ENCODE measurements at places on chromosomes 7 and 10.

GRCh38 chr7:54711900-54712595 lies 47.0 kb downstream of the SEC61G start:
- DNase-seq: no peak

DNA sequence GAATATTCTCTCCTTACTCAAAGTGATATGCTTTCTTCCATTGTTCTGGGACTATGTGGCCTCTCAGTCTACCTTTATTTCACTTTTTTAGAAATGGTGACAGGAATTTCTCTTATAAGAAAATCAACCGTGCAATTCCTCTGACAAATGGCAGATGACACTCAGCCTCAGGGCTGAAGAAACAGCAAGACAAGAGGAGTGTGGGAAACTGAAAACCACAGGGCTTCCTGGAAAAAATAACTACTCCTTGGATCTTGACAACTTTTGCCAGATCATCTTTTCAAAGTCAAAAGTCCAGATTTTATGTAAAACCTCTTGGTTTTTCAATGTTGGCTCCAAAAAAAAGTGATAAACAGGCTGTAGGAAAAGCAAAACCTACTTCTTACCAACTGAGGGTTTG lies 121.5 kb downstream of the TYW1B start:
- no peak for DNase-seq

DNA sequence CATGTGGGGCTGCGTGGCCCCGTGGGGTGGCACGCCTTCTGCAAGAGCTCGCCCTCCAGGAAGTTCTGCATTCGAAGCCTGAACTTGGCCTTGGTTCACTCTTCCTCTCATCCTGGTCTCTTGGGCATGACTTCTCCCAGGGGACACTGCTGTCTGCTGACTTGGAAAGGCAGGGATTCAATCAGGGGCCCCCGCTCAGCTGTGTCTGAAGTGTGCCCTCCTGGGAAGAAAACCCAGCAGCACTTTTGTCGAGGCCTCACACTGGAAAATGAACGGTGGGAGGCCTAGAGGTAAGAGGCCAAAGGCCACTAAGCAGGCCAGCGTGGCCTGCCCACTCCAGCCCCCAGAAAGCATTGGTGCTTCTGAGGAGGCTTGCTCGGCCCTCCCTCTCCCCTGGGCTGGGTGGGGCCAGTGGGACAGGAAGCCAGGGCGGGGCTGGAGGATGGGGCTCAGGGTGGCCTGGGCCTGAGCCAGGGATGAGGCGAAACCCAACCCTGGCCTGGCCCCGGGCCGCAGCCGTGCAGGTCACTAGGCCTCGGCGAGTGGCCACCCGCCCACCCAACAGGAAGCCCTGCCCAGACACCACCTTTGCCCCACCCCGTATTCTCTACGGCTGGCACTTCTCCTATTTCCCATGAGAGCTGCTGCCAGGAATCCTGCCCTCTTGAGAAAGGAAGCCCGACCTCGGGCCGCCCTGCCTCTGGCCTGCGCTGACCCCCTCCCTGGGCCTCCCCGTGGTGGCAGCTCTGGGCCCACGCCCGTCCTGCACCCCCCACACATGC lies 81.1 kb downstream of the ZMIZ1 start:
- DNase-seq: no peak

- no peak for DNase-seq
Observed at GRCh38 chr7:19109000-19109946, 8.2 kb downstream of the TWIST1 start.

DNA sequence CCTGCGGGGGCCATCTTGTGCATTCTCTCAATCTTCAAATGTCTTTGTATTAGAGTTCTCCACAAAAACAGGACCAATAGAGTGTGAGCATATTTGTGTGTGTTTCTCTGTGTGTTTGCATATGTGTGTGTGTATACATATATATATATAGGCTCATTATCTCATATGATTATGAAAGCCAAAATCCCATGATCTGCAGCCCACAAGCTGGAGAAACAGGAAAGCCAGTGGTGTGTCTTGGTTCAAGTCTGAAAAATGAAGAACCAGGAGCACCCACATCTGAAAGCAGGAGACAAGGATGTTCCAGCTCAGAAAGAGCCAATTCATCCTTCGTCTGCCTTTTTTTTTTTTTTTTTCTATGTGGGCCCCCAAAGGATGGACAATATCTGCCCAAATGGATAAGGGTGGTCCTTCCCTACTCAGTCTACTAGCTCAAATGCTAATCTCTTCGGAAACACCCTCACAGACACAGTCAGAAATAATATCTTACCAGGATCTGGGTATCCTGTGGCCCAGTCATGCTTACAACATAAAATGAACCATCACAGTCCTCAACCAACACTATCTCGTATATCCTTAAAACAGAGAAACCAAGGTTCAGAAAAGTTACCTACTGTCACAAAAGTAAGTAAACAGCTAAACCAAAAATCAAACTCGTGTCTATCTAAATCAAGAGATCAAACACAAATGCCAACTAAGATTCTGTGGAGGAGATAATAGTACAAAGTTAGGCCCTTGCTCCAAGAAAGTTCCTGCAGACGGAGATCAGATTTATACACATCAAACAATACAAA lies 141.9 kb downstream of the JMJD1C start:
- no peak for DNase-seq

- no peak for DNase-seq
Observed at GRCh38 chr7:15495170-15495569, 66.6 kb downstream of the AGMO start.

DNA sequence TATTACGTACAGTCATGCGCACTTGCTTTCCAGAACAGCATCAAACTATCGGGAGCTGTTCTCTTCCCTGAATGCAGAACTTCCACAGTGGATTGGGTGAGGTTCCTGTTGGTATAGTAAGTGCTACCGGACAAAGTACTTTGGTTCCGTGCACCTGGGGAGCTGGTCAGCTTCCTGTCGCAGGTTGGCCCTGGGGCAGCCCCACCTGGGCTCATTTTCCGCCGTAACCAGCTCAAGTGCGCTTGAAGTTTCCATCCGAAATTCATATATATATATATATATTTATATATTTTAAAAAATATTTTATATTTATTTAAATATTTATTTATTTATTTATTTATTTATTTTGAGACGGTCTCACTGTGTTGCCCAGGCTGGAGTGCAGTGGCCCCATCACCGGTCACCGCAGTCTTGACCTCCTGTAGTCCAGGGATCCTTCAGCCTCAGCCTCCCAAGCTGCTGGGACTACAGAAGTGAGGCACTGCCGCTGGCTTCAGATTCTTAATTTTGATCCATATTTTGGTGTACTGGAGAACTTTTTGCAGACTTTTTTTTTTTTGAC lies 6.5 kb downstream of the SCART1 start:
- DNase-seq: no peak

DNA sequence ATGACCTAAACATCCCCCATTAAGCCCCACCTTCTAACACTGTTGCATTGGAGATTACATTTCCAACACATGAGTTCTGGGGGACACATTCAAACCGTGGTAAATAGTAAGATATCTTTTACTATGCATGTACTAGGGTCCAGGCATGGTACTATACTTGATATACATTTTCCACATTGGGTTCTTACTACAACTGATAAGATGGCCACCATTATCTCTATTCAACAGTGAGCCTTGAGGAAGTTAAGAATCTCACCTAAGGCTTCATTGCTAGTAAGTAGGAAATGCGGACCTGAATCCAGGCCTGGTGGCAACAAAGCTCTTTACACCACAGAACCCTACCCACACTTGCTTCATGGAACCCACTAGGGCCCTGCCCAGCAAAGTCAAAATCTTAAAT lies 5.7 kb downstream of the PANK1 start:
- DNase-seq: no peak

DNA sequence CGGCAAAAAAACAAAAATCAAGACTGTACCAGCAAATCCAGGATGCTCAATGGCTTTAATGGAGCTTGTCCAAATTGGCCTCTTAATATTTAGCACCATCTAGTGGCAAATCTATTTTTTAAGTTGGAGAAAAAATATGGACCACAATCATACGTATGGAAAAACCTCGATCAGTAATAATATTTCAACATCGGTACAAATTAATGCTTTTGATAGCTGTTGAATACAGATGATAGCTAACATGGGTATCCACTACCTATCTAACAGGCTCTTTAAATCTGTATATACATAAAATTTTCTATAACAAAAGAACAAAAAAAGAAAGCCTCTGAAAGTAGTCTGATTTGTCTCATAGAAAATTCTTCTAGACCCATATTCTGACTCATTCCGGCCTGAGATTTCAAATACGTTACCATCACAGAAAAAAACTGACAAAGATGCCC lies 29.2 kb downstream of the COA1 start:
- no peak for DNase-seq

DNA sequence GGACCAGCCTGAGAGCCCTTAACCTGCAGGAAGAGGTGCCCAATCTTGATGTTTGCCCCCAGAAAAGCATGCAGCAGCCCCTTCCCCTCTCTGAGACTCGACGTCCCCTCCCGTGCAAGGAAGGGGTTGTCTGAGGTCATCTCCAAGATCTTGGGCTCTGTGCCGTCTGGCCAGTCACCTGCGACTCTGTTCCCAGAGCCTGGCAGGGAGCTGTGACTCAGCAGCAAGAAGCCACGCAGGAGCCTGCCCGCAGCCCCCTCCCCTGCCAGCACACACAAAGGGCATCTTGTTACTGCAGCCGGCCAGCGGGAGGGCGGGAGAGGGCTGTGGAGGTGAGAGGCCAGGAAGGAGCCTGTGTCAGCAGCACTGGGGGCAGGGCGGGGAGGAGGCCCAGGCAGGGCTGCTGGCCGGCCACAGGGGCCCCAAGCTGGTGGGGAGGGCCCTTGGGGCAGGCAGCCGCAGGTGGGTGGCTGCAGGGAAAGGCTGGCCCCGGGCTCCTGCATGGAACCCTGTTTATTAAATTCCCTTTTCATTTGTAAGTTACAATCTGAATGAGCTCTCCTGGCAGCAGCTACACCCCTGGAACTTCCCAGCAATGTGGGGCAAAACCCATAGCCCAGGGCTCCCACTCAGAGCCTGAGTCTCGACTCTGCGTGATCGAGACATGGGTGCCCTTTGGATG lies 103.7 kb upstream of the ZMIZ1 start:
- DNase-seq: no peak

DNA sequence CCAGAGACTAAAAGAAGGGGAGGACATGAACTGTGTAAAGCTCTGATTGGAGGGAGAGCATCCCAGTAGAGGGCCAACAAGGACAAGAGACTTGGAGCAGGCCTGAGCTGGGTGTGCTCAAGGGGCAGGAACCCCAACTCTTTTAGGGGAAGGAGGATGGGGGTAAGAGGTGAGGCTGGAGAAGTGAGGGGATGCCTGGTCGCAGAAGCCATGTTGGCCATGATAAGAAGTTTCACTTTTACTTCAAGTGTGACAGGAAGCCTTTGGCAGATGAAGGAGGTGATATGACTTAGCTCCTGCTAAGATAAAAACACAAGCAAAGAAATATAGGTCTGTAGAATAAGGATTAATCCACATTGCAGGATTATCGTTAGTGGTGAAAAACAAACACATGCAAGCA lies 208.3 kb downstream of the JAZF1 start:
- DNase-seq: no peak

- DNase-seq: no peak
Observed at GRCh38 chr10:70084189-70084588, 31.5 kb downstream of the MACROH2A2 start.

DNA sequence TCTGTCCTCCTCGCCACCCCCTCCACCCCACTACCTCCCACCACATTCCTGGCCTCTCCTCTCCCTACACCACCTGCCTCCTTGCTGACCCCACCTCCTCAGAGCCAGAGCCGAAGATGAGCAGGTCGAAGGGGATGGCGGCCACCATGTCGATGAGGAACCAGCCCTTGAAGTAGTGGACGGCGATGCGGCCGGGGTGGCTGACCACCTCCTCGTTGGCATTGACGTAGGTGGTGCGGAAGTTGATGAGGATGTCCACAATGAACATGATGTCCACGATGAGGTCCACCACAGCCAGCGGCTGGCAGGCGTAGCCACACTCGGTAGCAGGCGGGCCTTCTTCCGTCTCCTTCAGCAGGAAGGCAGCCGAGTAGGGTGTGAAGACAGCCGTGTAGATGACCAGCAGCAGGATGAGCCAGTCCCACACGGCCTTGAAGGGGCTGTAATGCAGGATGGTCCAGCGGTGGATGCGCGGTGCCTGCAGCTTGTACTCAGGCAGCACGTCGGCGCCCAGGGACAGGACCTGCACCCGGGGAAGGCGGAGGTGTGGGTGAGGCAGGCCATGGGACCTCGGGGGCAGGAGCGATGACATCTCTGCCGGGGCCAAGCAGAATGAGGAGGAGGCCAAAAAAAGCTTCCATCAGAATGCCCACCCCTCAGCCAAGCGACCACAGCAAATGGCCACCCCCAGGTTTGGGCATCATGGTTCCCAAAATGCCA lies 25.6 kb downstream of the KCNH2 start:
- no peak for DNase-seq

GRCh38 chr7:122183106-122183505 lies 39.1 kb upstream of the AASS start:
- no peak for DNase-seq

DNA sequence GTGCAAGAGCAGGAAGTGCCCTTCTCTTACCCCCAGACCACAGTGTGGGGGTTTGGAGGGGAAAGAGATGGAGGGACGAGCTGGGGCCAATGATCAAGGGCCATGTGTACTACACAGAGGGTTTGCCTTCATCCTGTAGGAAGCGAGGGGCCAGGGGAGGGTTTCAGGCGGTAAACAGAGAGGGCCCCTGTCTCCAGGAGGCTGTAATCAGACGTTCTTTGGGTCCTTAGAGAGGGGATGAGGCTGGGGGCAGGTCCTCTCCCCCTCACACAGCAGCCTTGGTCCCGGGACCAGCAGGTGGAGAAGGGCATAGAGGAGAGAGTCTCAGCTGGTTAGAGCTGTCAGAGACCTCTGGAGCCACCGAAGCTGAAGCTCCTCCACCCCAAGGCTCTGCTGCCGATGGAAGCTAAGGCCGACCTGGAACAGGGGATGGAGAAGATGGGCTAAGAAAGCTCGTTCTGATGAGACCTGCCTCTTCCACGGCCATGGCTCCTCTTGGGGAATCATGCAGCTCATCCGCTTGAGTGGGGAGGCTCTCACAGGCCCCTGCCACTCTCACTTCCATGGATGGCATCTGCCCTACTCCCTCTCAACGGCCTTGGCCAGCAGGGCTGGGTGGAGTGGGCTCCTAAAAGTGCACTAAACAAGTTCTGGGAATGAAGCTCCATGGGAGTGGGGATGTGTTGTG lies 3.5 kb downstream of the LOXL4 start:
- no peak for DNase-seq

DNA sequence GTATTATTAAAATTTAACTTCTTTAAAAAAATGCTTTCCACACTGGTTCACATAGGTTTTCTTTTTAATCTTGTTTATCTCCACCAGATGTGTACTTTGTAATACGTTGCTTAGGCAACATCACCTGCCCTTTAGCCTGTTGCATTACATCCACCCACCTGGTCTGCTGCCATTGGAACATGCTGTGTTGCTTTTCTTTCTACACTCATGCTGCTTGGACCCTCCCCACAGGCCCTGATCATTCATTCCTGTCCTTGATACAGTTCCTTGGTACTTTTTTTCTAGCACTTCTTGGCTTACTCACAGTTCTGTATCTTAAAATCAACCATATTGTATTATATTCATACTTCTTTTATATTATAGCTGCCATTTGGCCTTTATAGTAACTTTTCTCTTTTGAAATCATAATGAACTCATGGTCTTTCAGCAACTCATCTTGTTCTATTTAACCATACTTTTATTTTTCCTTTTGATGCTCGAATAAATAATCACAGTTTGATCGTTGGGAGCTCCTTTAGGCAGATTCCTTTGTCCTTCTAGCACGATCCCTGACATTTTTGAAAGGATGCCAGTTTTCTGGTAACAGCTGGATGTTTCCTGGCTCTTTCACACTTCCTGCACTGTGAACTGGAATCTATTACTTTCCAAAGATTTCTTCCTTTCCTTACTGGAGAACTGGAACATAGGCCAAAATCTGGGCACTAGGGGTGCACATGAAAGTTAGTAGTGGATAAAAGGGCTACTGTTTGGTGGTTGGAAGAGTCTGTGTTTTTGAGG lies 125.1 kb downstream of the CDK14 start:
- no peak for DNase-seq
